Effector CD8-positive, alpha-beta T cell (primary cell): ENCODE measurements at places on chromosomes 7 and 10.
A peak's percentile ranks its signal among the peaks of the same experiment; 100 is the strongest.

GRCh38 chr10:106032450-106033002 lies 1132.0 kb downstream of the SORCS1 start:
- no peak for DNase-seq

DNA sequence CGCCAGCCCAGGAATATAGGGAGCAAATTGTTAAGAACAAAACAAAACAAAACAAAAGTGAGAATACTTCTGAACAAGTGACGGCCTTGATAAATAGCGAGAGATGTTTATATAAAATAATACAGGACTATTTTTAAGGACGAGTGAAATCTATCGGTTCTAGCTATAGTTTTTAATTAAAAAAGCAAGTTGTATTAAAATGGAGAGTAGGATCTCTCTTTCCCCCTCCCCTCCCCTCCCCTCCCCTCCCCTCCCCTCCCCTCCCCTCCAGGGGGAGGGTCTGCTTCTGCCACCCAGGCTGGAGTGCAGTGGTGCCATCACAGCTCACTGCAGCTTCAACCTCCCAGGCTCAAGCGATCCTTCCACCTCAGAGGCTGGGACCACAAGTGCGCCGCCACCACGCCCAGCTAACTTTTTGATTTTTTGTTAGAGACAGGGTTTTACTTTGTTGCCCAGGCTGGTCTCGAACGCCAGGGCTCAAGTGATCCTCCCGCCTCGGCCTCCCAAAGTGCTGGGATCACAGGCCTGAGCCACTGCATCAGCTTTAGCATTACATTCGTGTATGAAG lies 440 bp upstream of the TCAF1 start:
- DNase-seq: no peak

GRCh38 chr7:139994356-139994755 lies 68.4 kb downstream of the PARP12 start:
- no peak for DNase-seq

DNA sequence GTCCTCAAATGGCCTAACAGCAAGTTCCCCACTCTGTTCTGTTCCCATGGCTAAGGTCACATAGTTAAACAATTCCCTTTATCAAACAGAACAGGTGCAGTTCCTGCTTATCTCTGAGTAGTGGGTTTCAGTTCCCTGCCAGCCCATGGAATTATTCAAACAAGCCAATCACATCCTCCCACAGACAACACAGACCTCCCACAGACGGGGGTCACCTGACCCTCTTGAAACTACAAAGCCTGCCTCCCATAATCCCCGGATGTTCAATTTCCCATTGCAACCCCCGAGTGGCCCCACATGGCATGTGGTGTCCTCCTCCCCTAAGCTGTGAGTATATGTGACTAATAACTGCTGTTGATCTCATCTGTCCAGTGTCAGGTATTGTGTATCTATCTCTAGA lies 64.1 kb downstream of the TMEM168 start:
- no peak for DNase-seq

DNA sequence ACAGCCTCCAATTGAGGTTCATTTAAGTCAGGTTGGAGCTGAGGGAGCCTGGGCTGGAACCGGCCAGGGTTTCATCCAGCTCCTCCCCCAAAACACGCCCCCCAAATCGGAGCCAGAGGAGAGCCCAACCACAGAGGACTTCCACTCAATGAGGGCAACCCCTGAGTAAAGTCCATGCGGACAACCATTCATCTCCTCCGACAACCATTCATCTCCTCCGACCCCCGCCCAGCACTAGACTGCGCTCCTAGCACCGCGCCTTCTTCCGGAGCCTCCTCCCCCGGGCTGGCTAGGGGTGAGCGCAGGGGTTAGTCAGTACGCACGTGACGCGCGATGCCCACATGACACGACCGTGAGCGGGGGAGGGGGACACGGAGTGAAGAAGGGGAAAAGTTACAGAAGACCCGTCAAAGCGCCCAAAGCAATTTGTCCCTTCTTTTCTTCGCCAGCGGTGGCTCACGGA lies 1.4 kb downstream of the MAGI2 start:
- peak; percentile 9 for DNase-seq

GRCh38 chr10:44558521-44558920 lies 173.6 kb upstream of the CXCL12 start:
- DNase-seq: no peak

- DNase-seq: no peak
Observed at GRCh38 chr7:84210301-84210700, 15.7 kb upstream of the SEMA3A start.

DNA sequence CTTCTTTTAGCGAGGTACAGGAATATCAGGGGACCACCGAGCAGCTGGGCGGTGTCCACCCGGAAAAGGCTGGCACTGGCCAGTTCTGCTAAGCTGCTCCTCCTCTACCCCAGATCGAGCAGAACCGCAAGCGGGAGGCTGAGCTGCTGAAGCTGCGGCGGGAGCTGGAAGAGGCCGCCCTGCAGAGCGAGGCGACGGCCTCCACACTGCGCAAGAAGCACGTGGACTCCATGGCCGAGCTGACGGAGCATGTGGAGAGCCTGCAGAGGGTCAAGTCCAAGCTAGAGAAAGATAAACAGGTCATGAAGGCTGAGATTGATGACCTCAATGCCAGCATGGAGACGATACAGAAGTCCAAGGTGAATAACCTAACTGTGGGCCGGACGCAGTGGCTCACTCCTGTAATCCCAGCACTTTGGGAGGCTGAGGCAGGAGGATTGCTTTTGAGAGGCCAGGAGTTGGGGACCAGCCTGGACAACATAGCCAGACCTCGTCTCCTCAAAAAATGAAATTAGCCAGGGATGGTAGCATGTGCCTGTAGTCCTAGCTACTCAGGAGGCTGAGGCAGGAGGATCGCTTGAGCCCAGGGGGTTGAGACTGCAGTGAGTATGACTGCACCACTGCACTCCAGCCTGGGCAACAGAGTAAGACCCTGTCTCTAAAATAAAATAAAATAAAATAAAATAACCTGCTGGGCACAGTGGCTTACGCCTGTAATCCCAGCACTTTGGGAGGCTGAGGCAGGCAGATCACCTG lies 15.3 kb downstream of the MYH16 start:
- DNase-seq: no peak

DNA sequence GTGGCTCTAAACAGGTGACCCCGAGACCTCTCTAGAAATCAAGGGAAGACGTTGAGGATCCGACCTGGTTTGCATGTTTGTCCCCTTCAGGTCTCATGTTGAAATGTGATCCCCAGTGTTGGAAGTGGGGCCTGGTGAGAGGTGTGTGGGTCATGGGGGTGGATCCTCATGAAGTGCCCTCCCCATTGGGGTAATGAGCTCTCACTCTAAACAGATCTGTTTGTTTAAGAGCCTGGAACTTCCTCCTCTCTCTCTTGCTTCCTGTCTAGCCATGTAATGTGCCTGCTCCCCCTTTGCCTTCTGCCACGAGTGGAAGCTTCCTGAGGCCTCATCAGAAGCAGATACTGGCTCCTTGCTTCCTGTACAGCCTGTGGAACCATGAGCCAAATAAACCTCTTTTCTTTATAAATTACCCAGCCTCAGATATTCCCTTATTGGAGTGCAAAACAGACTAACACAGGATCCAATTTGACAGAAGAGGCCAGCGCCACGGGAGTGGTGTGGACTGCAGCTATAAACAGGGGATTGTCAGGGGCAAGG lies 10.8 kb upstream of the POLM start:
- DNase-seq: no peak

DNA sequence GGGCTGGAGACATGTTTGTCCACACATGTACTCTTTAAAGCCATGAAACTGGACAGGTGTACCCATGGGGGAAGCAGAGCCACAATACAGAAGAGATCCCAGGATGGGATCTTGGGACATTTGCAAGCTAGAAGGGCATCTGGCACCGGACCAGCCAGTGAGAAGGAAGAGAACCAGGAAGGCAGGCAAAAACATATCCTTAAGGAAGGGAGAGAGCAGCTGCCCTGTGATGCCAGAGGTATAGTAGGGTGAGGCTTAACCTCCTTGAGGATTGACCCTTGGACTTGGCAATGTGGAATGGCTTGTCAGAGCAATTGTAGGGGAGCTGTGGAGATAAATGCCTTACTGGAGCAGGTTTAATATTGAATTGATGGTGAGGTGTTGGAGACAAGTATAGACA lies 17.9 kb upstream of the SUV39H2 start:
- no peak for DNase-seq

- no peak for DNase-seq
Observed at GRCh38 chr10:92830478-92831389, 17.6 kb upstream of the EXOC6 start.

DNA sequence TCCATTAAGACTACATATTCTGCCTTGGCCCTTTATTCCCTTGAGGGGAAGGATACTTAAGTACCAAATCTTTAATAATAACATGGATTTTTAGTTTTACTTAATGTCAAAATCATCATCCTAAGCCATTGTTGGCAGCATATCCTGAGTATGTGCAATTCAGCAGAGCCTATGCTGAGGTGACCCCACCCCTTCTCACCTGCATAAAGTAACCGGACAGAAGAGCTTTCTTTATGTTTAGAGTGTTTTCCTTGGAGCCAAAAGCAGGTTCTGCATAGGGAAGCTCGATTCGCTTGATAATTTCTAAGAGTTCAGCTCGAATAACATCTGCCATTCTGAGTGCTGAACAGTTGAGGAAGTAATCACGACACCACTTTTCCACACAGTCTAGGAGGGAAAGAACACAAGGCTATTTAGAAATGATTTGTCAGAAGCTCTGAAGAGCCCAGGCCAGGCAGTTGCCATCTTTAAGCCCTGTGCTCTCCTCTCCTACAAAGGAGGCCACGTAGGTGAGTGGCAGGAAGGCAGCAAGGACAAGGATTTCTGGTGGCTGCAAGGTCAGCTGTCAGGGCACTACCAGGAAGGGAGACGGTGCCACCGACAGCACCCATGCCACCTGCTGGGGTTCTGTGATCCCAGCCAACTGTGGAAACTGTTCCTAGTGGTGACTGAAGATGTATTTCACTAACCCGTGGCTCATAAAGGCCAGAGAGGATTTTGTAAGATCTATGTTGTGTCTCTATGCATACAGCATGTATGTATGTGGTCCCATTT lies 15.6 kb downstream of the BCCIP start:
- no peak for DNase-seq

- no peak for DNase-seq
Observed at GRCh38 chr7:83550100-83550499, 98.8 kb downstream of the SEMA3E start.

GRCh38 chr7:14759785-14760184 lies 142.8 kb downstream of the DGKB start:
- no peak for DNase-seq

DNA sequence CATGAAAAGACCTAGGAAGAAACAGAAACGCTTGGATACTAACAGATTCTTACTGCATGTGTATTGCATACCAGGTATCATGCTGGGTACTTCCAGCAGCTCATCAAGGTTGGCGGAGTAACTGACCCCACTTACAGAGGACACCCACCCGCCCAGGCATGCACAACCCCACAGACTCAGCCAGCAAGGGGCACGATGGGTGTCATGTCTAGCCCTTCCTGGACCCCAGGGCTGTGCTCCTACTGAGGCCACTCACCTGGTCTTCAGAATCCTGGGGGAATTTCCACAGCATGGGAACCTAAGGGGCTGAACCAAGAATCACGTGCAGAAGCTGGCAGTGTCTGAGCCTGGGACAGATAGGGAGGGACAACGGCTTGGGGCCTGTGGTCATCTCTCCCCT lies 134.1 kb upstream of the ZNF32 start:
- DNase-seq: no peak

- DNase-seq: no peak
Observed at GRCh38 chr7:4113976-4114375, 568.1 kb upstream of the FOXK1 start.

- DNase-seq: no peak
Observed at GRCh38 chr7:108815815-108816214, 246.1 kb downstream of the DNAJB9 start.
